Esophagus muscularis mucosa (tissue), 4 donors: ENCODE measurements at places on chromosomes 1 and 21. TPM values are rescaled to one million over a fixed set of nuclear protein-coding genes. Genes with fewer than 3 reads are reported as not detected.

- no peak for DNase-seq
- H3K36me3 ChIP-seq = no peaks in the 10 kb centered on the region
- H3K4me3 ChIP-seq = no peak overlapping the region
- no peaks in the 10 kb centered on the region for H3K27me3 ChIP-seq
- no peak overlapping the region for H3K27ac ChIP-seq
Observed at GRCh38 chr1:174726167-174726879, 273.4 kb upstream of the CACYBP start.

DNA sequence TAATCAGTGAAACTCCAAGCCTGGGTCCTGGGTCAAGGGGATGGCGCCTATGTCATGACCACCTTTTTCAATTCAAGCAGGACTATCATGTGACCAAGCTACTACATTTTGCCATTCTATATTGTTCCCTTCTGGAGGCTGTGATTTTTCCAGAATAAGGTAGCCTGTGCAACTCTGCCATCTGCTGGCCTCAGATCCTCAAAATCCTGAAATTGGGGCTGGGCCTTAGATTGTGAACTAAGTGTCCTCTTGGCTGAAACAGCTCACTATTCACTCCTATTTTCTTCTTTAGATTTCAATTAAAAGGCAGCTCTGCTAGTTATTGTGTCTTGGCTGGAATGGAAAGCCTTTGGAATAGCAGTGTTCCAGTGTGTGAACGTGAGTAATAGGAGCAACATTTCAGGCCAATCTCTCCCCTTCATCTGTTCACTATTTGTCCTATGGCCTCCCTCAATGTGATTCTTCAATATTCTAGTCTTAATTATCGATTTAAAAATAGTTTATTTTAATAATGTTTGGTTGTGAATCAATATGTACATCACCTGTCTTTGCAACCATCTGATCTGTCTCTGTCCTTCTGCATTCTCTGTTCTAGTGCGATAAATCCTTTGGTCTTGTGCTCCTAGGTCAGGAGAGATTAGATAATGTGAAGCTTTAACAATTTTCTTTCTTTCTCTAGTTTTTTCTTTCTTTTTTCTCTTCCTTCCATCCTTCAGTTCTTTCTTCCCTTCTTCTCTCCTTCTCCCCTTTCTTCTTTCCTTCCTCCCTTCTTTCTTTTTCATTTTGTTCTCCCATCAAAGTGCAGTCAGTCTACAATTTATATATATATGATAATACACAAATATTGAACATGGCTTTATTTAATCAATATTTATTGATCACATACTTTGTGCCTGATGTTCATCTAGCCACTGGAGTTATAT is 69.8 kb downstream of the CR1 start:
- H3K27me3 ChIP-seq = no peaks in the 10 kb centered on the region
- H3K27ac ChIP-seq = no peak overlapping the region
- H3K4me1 ChIP-seq = no peaks in the 10 kb centered on the region
- no peaks in the 10 kb centered on the region for H3K36me3 ChIP-seq

LDLRAP1 gene
- 12.6 TPM for total RNA-seq

SEMA4A gene
- 1.9 TPM for total RNA-seq

GRCh38 chr1:210438928-210439841 is 110.5 kb downstream of the HHAT start:
- no peaks in the 10 kb centered on the region for H3K27me3 ChIP-seq
- no peaks in the 10 kb centered on the region for H3K36me3 ChIP-seq
- H3K4me1 ChIP-seq = no peaks in the 10 kb centered on the region
- no peak for DNase-seq
